ENCODE measurements at places on chromosomes 12 and 14. TPM values are rescaled to one million over a fixed set of nuclear protein-coding genes. Genes with fewer than 3 reads are reported as not detected.

The ABHD12B gene
- total RNA-seq, result not detected

The PLCZ1 gene
- total RNA-seq, result not detected

The AVPR1A gene
- total RNA-seq, result not detected

The GARIN6 gene
- total RNA-seq, result not detected

The C14orf39 gene
- total RNA-seq, result not detected

The TMEM233 gene
- 0.16 TPM for total RNA-seq

The RPGRIP1 gene
- 0.19 TPM for total RNA-seq

The RBM19 gene
- total RNA-seq, result 29.0 TPM

The RERGL gene
- total RNA-seq, result not detected

The PSMA3 gene
- total RNA-seq, result 91.8 TPM

The TBK1 gene
- total RNA-seq, result 46.9 TPM
